ENCODE measurements at places on chromosomes 7 and 10. TPM values are rescaled to one million over a fixed set of nuclear protein-coding genes. Genes with fewer than 3 reads are reported as not detected.

The LAMB4 gene
- polyA plus RNA-seq = 0.16 TPM

The SRRM3 gene
- polyA plus RNA-seq = 34.9 TPM

The GHRHR gene
- polyA plus RNA-seq = not detected

The ARMC3 gene
- not detected for polyA plus RNA-seq

The DOCK4 gene
- polyA plus RNA-seq = 28.1 TPM

The FAM25G gene
- not detected for polyA plus RNA-seq

The MBL2 gene
- not detected for polyA plus RNA-seq

The NXPH1 gene
- 24.9 TPM for polyA plus RNA-seq

The CFAP46 gene
- polyA plus RNA-seq = 3.5 TPM

The TEX47 gene
- polyA plus RNA-seq = not detected

The NPSR1 gene
- not detected for polyA plus RNA-seq

The MET gene
- not detected for polyA plus RNA-seq

The COL1A2 gene
- polyA plus RNA-seq = 2.3 TPM

All from neural cell (in vitro differentiated cells).